ENCODE measurements at places on chromosomes 2 and 18.
A peak's percentile ranks its signal among the peaks of the same experiment; 100 is the strongest.

DNA sequence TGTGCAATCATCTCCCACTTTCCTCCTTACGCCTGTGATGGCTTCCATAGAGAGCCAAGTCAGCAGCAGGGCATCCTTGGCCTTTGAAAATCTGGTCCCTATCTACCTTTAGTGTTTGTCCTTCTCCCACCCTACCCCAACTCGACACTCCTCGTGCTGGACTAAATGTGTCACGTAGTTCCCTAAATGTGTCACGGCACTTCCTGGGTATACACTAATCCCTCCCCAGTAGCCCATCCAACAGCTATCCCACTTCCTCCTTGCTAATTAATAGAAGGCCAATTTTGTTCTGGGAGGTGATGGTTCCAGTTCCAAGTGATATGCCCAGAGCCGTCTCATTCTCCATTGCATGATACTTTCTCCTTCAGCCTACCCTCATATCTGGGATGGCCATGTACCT, 36.5 kb upstream of the ZFP36L2 start:
- no peak for DNase-seq

DNA sequence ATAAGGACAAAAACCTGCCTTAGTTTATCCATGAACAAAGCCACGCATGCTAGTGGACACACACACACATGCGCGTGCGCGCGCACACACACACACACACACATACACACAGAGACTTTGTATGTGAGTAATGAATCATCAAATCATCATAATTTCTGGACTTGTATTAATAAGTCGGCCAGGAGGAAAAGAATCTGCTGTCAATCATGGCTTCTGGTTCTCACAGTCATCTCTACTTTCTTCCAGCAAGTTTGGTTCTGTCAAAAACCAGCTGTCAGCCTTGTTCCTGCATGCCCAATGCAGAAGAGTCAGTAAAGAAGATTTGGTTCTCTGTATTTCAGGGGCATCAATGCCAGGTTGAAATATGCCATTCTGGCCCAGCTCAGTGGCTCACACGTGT, 1.1 kb upstream of the TTR start:
- DNase-seq: no peak

DNA sequence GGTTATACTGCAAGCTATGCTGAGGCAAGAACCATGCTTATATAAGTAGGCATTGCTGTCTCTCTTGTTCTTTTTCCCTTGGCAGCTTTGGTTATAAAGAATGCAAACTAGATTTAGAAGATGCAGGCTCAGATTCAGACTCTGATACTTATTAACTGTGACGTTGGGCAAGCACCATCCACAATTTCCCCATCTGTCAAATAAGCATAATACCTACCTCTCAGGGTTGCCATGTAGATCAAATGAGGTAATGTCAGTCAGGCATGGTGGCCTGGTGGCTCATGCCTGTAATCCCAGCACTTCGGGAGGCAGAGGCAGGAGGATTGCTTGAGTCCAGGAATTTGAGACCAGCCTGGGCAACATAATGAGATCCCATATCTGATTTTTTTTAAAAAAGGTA, 21.7 kb downstream of the ITGAV start:
- no peak for DNase-seq

DNA sequence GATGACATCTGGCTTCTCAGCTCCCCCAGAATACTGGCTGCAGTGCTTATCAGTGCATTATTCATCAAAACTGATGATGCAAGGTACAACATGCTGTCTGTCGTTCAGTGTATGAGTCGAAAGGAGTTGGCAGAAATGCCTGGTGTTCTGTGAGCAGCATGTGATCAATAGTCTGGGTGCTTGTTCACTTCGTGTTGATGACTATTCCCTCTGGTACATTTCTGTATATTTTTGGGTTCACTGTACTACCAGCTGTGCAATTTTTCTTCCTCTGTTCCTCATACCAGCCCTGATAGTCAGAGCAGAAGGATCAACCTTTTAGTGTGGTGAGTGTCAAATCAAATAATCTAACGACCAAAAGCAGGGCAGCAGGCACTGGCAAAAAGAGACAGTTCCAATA, 59.0 kb upstream of the KLHL14 start:
- peak; percentile 57 for DNase-seq

DNA sequence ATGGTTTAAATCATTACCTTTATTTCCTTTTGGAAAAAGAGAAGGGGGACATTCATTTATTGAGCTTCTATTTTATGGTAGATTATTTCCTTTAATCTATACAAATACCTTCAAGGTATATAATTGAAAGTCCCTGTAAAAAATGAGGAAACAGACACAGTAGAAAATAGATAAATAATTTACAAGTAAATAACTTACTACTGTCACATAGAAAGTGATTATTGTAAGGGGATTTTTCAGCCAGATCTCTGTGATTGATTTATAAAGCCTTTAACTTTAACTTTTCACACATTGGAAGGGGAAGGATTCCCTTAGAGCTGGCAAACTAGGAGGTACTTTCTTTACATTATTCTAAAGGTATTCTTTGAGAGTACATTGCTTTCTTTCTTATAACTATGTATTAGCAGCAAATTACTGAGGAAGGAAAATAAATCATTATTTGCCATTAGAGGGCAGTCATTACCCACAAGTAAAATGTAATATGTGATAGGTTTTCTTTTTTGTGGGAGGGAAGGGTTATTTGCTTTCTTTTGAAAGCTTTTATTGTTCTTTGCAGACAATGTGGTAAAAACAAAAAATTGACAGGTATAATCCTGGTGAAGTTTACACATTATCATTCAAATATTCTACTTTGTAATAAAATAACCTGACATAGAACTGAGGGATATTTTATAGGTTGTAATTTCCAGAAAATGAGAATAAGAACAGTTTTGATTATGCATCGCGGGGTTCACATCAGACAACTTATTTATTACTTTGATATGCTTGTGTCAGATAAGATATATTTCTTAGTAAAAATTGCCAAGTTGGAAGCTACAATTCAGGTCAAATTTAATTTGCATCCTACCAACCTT, 24.8 kb upstream of the RPE start:
- peak; percentile 12 for DNase-seq

GRCh38 chr2:17869128-17869527, 9.3 kb upstream of the KCNS3 start:
- DNase-seq: peak; percentile 83

GRCh38 chr2:176174382-176174823, 14.1 kb upstream of the HOXD1 start:
- no peak for DNase-seq

DNA sequence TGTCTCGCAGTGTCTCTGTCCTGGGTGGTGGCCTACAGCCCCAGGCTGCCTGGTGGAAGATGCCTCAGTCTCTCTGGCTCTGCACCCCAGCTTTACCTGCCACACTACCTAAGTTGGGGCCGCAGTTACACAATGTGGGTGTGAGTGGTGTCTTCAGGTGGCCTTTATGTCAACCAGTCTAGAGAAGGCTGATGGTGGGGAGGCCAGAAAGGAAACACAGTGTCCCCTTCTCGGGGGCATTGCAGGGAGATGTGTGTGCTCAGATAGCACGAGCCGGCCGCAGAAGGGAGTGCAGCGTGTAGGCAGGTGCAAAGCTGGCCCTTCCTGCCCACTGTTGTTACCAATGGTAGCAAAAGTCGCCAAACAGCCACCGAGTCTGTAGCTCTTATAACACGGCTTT, 216.1 kb downstream of the SH3RF3 start:
- no peak for DNase-seq

DNA sequence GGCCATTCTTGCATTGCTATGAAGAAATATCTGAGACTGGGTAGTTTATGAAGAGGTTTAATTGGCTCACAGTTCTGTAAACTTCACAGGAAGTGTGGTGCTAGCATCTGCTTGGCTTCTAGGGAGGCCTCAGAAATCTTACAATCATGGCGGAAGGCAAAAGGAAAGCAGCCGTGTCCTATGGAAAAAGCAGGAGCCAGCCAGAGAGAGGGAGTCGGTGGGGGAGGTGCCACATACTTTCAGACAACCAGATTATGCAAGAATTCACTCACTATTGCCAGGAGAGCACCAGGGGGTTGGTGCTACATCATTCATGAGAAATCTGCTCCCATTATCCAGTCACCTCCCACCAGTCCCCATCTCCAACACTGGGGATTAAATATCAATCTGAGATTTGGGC, 64.1 kb downstream of the CPS1 start:
- DNase-seq: no peak

DNA sequence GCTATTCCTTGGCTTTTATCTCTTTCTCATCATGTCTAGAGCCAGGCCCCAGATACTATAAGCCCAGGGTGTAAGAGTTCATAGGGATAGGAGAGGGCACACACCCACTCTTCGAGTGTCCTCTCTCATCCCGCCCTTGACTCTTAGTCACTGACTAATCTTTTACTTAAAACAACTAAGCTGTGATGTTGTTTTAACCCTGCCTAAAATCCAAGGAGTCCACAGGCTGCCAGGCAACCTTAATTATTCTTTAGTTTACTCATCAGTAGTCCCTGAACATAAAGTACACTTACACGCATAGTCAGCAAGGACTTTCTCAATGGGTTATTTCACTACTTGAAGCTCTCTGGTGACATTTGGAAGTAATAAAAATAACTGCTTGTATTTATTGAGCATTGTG, 28.4 kb downstream of the GREB1L start:
- DNase-seq: peak; percentile 30

DNA sequence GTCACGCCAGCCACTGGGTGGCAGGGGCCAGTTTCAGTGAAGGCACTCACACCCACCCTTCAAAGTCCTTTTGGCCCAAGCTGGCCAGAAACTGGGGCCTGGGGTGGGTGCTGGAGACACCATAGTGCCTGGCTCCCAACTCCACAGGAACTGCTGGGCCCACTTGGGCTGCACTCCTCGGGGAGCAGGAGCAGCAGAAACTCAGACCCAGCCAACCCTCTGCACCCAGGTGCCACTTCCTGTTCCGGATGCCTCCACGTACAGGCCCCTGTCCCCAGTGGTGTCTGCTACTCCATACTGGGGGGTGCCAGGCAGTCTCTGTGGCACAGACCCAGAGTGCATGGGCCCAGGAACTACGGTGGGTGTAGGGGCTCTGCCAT, 42.5 kb upstream of the ZNF519 start:
- no peak for DNase-seq

DNA sequence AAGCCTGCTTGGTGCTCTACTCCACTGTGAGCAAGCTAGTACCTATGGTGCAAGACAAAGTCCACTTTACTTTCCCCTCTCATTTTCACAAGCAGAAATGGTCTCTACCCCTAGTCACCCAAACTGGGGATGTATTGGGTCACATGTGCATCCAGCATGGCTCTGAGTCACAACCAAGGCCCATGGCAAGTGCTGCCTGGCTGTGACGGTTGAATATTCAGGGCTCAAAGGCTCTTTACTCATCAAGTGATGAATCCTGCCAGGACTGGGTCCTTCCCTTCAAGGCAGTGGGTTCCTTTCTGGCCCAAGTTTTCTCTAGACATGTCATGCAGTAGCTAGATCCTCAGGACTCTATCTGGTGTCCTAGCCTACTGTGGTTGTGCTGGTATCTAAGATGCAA, 311.5 kb downstream of the DLGAP1 start:
- DNase-seq: no peak

DNA sequence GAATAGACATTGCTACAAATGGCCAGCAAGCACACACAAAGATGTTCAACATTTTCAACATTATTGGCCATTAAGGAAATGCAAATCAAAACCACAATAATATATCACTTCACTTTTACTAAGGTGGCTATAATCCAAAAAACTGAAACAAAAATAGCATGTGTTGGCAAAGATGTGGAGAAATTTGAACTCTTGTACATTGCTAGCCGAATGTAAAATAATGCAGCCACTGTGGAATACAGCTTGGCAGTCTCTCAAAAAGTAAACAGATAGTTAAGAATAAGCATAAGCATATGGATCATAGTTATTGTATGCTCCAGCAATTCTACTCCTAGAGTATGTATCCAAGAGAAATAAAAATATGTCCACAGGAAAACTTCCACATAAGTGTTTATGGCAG, 192.5 kb downstream of the EN1 start:
- DNase-seq: peak; percentile 10

DNA sequence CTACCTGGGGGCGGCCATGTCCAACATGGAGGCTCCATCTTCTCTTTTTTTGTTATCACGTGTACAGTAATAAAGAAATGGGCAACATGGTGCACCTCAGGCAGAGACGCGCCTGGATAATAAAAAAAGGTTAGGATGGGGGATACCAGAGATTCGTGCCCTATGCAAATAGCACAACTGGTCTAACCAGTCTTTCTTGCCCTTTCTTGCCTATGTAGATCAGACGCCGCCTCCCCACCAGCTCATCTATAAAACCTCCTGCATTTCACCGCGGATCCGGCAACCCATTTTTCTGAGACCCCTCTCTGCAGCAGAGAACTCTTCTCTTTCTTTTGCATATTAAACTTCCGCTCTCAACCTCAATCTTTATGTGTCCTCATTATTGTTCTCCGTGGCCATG, 68.7 kb downstream of the MYL12B start:
- DNase-seq: no peak

DNA sequence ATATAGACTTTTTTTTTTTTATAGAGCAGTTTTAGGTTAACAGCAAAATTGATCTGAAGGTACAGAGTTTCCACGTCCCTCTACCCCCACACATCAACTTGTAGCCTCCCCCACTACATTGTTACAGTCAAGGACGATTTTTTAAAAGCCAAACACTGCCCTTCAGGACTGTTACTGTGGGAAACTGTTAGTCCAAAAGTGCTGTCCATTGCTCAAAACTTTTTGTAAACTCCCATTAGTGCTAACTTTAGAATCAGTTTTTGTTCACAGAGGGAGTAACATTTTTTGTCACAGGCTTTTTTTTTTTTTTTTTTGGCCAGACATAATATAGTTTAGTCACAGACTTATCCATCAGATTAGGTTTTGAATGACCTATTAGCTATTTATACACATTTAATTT, 24.1 kb downstream of the ELP2 start:
- no peak for DNase-seq

DNA sequence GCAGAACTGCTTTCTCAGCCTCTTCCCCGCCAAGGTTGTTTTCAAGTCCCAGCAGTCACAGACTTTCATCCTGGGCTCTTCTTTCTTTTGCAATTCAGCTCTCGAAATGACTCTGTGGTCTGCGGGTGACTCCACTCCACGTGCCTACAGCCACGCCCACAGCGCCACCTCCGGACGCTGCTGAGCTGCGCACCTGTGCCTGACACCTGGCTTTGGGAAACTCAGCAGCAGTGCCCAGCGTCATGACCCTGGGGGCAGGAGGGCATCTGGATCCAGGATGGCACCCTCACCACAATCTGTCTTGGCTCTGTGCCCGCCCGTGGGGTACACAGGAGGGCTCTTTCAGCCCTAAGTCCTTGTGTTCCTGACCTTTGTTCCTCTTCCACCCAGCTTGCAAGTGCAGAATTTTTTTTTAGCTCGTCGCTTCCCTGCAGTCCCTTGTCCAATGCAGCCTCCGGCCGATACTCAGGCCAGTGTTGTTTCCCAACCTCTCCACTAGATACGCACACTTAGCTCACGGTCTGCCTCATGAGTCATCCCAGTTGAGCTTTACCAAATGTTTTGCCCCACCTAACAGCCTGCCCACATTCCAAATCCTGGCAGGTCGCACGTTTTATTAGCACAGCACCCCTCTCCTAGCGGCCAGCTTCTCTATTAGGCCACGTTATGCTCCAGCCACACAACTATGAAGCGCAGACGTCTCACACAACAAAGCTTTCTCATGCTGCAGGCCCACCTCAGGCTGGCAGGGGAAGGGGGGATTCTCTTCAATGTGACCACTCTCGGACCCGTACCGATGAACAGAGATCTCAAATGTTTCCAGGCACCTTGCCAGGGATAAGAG, 6.5 kb upstream of the CAPN10 start:
- peak; percentile 92 for DNase-seq
